ENCODE measurements at places on chromosomes 1 and 21.

- DNase-seq, result no peak
These were observed 42.1 kb downstream of the PARP1 start for GRCh38 chr1:226365831-226366231.

- DNase-seq, result no peak
These were observed 617.7 kb upstream of the ADGRL2 start for GRCh38 chr1:81183051-81183450.

DNA sequence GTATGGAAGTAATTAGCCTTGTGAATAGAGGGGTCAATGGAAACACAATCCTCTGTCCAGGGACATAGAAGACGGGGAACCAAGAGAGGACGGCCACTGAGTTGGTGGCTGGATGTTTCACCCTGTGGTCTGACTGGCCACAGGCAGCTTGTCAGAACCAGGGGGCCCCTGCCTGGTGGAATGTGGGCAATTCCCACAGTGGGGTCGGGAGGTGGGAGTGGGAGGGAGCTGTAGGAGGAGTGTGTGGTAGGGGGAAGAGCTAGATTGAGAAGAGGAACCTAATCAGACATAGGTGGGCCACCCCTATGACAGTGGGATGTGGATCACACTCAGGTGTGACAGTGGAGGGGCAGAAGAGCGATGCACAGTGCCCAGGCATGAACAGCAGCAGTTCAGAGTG lies 31.3 kb downstream of the TRIM62 start:
- DNase-seq, result no peak

GRCh38 chr1:6118415-6118814 lies 61.7 kb downstream of the CHD5 start:
- DNase-seq, result no peak

DNA sequence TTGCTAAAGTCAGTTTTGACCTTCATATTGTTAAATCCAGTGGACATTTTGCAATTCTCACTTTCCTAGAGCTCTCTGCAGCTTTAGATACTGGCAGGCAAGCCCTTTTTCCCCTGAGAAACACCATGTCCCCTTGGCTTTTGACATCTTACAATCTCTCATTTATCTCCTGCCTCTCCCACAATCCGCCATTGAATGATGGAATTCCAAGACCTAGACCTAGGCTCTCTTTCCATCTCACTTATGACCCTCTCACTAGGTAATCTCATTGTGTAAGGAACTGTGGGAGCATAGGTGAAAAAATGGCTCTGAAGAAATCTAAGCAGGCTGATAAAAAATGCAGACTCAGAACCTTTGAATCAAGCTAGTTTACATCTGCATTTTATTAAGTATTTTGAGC lies 2.0 kb downstream of the KYAT3 start:
- no peak for DNase-seq

DNA sequence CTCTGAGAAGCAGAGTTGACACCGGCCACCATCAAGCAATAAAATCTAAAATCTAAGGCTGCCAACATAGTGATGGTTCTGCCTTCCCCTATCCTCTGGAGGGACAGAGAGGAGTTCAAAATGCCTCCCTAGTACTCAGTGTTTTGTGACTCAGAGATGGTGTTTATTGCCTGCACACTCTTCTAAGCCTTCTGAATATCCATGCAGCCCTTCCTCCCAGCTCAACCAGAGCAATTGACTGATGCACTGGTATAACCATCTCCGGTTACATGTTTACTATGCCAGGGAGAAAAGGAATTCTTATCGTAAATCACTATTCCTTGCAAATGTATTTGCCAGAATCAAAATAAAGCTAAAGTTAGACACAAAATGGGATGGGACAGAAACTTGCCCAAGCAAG lies 132.9 kb upstream of the RAB4A start:
- DNase-seq, result no peak

DNA sequence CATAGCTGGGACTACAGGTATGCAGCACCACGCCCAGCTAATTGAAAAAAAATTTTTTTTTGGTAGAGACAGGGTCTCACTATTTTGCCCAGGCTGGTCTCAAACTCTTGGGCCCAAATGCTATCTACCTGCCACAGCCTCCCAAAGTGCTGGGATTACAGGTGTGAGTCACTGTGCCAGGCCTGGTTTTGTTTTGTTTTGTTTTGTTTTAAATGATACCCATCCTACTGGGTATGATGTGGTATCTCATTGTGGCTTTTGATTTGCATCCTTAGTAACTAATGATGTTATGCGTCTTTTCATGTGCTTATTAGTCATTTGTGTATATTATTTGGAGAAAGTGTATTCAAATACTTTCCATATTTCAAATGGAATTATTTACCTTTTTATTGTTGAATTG lies 142.3 kb downstream of the VPS13D start:
- no peak for DNase-seq

DNA sequence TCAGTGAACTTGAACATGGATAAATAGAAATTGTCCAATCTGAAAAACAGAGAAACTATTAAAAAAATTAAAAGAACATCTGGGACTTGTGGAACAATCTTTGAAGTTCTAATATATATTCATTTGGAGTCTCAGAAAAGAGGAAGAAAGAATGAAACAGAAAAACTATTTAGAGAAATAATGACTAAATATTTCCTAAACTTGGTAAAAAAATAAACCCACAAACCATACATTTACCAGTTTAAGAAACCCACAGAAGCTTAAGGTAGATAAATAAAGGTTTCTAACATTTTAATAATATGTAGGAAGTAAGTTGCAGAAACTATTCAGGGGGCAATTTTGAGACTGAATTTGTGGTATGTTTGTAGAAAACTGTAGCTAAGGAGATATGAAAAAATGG lies 437.8 kb downstream of the PTBP2 start:
- no peak for DNase-seq

GRCh38 chr1:232459826-232460225 lies 170.1 kb downstream of the SIPA1L2 start:
- no peak for DNase-seq

DNA sequence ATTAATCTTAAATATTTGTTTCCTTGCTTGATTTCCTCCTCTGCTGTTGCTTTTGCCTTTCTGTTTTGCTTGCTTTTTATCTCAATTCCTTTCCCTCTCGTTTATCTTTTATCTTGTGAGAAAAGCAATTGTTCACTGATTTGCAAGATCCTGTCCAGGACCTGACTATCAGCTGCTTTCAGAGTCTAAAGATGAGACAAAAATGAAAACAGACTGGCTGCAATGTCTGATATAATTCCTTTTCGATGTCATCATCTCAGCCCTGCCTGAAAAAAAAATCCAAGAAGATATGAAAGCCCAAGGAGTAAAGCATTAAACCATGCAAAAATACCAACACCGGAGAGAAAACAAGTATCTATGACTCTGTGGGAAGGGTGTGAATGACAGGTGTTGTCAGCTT lies 225.5 kb downstream of the PATJ start:
- no peak for DNase-seq

DNA sequence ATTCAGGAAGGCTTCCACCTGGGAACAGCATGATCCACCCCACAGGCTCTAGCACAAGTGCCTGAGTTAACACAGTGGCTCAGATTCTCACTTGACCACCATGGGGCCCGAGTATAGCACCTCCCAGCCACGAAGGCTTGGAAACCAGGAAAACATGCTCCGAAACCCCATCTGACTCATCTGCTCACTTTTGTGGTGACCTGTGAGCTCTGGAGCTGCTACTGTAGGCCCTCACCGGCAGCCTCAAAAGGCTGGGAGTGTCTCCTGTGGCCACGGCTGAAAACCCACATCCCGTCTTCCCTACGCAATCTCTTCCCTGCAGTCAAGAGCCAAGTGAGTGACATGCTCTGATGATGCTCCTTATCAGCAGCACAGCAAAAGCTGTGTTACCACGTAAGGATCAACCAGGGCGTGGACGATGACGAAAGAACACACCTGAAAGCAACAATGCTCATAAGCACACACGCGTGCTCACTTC lies 81.4 kb downstream of the TGFBR3 start:
- no peak for DNase-seq

GRCh38 chr1:60600532-60600931 lies 481.8 kb upstream of the NFIA start:
- no peak for DNase-seq

DNA sequence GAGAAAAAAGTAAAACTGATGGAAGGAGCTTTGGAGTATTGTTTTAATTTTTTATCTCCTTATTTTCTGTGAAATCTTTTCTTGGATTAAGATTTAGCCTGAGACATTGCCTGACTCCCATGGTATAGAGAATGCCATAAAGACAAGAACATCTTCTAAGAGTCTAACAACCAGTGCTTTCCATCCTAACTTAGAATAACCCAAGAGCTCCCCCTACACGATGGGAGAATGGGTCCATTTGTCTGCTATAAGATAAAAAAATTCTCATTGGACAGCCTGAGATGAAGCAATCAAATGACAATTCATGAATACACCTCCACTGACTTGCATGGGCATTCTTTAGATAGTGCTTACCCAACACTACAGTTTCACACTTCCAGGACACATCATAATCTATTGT lies 478.1 kb downstream of the TTLL7 start:
- no peak for DNase-seq

DNA sequence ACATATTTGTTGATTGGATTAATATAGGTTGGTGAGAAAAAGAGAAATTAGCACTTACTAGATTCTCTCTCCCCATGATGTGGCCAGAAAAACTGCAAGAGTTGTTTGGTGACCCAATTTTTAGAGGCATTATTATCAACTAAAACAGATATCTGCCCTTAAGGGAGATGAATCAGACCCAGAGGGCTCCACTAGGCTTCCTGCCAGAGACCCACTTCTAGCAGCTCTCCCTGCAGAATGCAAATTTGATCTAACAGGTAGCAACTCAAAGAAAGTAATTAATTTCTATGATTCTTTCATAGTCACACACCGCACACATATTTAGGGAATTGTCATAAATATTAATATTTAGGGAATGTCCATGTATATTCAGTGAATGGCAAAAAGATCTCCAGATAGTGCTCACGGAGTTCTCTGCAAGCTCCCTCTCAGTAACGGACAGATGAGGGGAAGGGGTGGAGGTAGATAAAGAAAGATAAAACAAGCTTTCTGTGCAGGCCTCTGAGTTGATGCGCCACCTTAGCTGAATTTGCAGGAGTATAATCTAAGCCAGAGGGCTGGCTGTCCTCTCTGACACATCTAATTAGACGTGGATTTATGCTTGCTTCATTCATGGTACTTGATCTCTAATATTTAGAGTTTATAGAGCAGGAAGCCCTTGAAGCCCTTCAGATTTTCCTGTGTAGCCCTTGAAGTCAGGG lies 84.1 kb upstream of the CCDC190 start:
- no peak for DNase-seq

- no peak for DNase-seq
These were observed 35.7 kb upstream of the IFNLR1 start for GRCh38 chr1:24222793-24223192.

DNA sequence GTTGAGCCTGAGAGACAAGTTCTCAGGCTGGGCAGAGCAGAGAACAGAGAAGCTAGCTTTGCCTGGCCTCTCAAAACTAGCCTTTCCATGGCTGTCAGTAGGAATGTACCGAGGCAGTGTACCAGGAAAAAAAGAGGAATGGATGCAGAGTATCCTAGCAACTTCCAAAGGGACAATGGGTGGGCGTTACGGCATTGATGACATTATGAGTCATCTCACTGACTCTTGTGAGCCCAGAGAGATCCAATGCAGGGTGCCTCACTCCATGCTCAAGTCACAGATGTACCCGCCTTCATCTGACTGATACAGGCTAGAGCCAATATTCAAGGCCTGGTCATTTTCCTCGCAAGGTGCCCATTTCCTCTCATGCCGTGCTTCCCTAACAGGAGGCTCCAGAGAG lies 51.4 kb upstream of the C8B start:
- DNase-seq, result no peak

DNA sequence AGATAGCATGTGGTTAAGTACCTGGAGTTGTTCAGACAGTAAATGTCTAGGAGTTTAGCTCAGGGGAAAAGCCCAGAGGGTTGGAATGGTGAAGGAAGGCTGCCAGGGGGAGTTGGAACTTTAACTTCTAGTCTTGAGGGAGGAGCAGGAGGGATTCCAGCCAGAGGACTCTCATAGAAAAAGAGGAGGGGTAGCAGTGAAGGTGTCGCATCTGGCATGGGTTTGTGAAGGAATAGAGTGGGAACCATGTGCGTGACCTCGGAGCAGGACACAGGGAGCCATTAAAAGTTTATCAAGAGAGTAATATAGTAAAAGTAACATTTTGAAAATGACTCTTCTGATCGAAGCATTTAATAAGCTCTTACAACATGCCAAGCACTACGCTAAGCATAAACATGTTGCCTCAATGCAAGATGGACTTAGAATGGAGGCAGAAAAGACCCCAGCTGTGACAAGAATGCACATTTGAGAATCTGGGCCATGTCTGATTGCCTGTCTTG lies 632.4 kb upstream of the CAMK1G start:
- DNase-seq, result no peak

DNA sequence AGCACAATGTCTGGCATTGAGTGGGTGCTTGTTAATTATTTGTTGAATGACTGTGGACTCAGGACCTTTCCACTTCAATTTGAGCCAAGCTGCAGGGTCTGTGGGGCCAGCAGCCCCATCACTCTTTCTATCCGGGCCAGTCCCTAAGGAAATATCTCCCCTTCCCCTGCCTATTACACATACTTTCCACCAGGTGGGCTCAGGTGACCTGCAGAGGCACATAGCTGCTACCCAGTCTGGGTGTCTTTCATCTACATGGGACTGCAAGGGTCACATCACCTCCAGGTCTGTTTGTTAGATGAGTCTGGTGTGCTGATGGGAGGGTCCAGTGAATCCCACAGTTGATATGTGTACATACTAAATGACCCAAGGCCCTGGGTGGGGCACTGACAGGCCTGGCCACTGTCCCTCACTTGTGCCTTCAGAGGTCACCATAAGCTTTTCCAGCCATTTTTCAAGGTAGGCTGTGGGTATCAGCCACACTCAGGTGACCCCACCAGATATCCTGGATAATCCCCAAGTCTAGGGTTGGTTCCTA lies 59.5 kb upstream of the KDM4A start:
- no peak for DNase-seq

- DNase-seq, result no peak
These were observed 44.5 kb downstream of the PHTF1 start for GRCh38 chr1:113714606-113715269.

- DNase-seq, result no peak
These were observed 39.8 kb upstream of the LRP8 start for GRCh38 chr1:53367503-53368313.

DNA sequence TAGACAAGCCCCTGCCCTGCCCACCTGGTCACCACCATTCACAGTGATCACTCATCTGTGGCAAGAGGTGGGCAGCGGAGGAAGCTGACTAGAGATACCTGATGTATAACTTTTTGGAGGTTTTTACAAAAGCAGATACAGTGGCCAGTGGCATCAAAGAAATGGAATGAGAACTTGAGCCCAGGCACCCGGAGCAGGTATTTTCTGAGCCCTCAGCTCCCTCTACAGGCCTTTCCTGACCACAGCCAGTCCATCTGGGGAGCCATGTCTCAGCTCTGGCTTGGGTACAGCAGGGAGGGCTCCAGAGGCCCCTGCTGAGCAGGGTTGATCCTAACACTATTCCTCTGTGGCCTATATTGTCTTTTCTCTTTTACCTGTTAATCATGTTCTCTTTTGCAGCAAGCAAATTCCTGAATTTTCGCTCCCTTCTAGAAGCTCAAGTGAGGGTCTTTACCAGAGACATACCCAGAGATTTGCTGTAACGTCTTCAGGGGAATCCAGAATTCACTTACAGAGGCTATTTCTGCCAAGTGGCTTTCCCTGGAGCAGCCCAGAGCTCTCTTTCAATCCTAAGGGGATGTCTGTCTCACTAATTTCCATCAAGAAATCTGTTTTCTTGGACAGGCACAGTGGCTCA lies 27.3 kb downstream of the GPR157 start:
- DNase-seq, result no peak
